CD4-positive, alpha-beta T cell treated with Interleukin-17A for 1 hour (primary cell): ENCODE measurements at places on chromosomes 7 and 10.

GRCh38 chr7:3218411-3219225 lies 82.4 kb upstream of the SDK1 start:
- DNase-seq = no peak

DNA sequence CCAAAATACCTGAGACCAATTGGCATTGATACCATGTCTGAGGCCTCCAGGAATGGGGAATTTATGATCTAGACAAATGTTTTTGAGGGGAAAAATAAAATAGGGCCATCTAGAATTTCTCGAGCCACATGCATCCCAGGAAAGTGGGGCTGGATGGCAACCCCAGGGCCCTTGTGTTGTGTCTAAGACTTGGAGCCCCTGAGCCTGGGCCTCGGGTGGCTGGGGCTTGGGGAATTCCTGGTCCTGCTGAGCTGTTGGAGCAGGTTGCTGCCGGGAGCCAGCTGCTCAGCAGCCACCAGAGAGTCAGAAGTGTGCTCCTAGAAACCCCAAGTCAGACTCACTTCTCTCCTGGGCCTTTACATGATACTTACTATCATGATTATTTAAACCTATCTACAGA lies 172.9 kb downstream of the WDR37 start:
- DNase-seq = no peak

DNA sequence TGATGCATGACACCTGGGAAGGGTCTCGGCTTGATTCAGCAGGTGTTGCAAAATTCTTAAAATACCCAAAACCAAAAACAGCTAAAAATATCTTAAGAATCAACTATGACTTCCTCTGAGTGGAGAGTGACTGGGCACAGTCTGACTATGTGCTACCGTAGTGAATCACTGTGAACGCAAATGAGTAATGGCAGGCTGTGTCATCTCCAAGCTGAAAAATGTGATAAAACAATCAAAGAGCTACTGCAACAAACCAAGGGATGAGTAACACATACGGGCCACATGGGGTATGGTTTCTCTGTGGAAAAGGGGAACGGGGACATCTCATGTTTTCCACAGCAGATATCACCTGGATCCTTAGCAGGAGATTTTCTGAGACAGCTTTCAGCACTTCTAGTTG lies 127.5 kb downstream of the ABCA13 start:
- DNase-seq = no peak

DNA sequence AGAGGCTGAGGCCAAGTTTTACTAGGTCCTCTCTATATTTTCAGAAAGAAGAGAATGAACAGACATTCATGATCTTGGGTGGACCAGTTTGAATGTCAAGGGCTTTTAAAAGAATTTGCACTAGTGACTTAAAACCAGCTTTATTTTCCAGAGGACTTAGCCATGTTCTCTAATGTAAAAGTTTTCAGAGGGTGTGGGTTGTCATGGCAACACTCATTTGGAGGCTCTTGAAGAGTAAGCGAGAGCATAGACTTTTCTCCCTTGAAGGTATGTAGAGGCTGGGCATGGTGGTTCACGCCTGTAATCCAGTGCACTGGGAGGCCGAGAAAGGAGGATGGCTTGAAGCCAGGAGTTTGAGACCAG lies 61.1 kb downstream of the GATA3 start:
- no peak for DNase-seq

DNA sequence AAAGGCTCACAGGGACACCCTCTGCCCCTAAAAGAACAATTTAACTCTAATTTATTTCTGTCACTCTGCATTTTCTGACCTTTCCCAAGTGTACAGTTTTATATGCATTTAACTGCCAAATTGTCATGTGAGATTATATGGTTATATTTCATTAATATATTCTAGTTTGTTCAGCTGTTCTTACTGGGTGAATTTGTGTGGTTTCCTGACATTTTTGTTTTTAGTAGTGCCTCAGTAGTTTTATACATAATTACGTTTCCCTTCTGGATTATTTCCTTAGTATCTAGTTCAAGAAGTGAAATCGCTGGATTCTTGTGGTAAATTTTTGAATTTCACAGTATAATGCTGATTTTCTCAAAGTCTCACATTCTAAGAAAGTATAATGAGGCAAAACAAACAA lies 41.3 kb downstream of the EGFR start:
- DNase-seq = no peak

DNA sequence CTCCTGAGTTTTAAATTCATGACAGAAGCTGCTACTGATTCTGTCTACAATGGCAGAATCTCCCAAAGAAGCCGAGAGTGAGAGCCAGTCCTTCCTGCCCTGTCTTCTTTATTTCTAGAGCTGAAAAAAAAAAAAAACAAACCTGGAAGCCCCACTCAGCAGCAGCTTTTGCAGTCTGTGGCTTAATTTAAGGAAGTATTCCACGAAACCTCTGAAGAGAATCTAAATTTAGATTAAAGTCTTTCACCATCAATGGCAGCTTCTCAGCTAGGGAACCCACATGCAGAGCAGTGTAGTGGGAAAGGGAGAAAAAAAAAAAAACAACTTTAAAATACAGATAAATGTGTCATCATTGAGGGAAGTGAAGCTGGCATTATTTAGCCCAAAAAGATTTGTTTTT lies 23.4 kb downstream of the SMURF1 start:
- DNase-seq = no peak

- no peak for DNase-seq
Observed at GRCh38 chr10:118332948-118333710, 9.0 kb downstream of the FAM204A start.

DNA sequence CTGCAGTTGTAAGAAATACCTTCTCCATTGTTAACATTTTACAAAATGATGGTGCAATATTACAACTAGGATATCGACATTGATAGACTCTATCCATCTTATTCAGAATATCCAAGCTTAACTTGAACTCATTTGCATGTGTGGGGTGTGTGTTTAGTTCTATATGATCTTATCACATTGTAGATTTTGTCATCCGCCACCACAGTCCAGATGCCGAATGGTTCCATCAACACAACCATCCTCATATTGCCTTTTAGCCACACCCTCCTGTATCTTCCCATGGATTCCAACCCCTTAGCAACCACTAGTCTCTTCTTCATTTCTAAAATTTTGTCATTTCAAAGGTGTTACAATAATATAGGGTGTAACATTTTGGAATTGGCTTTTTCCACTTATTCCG lies 452.9 kb upstream of the AKR1E2 start:
- no peak for DNase-seq

GRCh38 chr10:58512491-58513187 lies at the start of gene BICC1:
TSS of gene BICC1 (plus strand) at chr10:58512872. CDS start at chr10:58513144, 272 bp downstream.
- no peak for DNase-seq

DNA sequence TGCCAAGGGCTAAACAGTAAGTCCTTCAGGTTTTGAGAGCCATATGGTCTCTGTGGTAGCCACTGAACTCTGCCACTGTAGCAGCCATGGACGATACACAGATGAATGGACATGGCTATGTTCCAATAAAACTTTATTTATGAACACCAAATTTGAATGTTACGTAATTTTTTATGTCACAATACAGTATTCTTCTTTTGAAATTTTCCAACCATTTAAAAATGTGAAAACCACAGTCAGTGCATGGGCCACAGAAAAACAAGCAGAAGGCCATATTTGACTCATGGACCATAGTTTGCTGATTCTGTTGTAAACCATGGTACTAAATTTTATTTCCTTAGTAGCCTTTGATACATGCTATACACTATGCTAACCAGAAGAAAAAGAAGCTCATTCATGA lies 361.8 kb downstream of the MAGI2 start:
- no peak for DNase-seq

DNA sequence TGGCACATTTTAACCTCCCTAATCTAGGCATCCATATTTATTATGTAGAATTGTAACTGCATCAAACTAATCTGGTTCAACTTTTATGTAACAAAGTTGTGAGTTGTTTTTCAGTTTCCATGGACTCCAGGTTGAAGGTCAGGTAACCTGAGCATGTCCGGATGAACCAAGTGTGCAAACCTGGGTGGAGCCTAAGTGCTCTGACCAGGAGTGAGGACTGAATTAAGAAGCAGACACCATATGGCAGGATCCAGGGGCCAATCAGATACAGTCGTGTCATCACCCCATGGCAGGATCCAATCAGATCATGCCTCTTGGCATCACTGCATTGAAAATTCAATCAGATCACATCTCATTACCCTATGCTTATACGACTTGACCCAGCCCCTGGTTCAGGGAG lies 41.2 kb upstream of the PHYHIPL start:
- no peak for DNase-seq

- DNase-seq = no peak
Observed at GRCh38 chr7:128783143-128783861, 7.7 kb upstream of the OPN1SW start.

DNA sequence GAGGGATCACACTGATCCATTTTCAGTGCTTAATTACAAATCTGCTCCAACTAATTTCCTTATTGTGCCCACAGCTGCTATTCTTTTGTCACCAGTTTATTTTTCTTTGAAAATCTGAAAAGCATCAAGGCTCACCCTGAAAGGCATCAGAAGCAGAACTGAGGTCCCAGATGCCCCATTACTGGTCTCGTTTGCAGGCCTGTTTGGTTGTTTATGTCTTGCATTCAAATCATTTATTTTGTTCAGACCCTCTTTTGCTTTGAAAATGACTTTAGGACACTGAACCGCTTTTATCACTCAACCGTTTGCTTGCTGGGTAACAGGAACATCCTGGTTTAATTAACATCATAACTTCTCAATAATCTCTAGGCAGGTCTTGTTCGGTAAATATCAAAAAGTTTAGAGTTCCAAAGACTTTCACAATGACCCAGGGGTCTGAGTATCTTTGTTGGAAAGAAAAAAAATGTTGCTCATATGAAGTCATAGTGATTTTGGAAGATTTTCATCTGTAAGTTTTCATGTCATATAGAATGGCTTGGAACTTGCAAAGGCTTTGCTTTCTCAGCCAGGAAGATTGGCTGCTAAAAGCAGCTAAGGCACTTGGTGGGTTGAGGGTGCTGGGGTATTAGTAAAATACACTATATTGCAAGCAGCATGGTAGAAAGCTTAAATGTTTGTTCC lies 398.3 kb upstream of the NPVF start:
- DNase-seq = no peak

- DNase-seq = no peak
Observed at GRCh38 chr10:54159924-54160323, 641.1 kb downstream of the PCDH15 start.

GRCh38 chr10:102669206-102670064 lies 25.2 kb downstream of the TRIM8 start:
- no peak for DNase-seq

DNA sequence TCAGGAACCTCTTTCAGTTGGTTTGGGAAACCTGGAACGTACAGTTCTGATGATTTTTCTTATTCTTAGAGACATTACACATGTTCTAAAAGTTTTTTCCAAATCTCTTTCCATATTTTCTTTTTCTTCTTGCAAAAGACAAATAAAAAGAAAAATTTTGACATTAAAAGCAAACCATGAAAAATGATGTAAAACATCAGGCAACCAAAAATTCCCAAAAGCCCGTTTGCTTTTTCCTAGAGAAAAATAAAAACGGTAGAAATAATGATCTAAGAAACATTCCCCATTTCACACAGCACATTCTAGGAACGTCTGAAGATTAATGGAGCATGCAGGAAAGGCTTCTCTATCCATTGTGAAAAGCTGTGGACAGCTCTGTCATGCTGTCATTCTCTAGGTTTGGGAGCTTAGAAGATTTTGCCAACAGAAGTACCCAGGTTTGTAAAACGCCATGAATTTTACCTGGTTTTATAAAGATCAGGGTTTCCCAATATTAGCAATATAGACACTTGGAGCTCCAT lies 11.2 kb upstream of the PRTFDC1 start:
- no peak for DNase-seq

- no peak for DNase-seq
Observed at GRCh38 chr10:49070701-49071100, 44.6 kb downstream of the VSTM4 start.
